ENCODE measurements at places on chromosomes 11 and 22.

DNA sequence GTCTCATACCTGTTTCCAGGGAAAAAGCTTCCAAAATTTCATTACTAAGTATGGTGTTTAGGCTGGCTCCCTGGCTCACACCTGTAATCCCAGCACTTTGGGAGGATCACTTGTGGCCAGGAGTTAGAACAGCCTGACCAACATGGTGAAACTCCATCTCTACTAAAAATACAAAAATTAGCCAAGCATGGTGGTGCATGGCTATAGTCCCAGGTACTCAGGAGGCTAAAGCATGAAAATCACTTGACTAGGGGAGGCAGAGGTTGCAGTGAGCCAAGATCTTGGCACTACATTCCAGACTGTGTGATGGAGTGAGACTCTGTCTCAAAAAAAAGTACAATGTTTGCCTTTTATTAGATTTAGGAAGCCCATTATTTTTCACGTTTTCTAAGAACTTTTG is 331.5 kb upstream of the CCDC90B start:
- no peak for DNase-seq

- DNase-seq = no peak
These were observed 49.9 kb upstream of the LDLRAD3 start for GRCh38 chr11:35893796-35894475.

GRCh38 chr11:8366316-8366715 is 102.6 kb upstream of the LMO1 start:
- no peak for DNase-seq

DNA sequence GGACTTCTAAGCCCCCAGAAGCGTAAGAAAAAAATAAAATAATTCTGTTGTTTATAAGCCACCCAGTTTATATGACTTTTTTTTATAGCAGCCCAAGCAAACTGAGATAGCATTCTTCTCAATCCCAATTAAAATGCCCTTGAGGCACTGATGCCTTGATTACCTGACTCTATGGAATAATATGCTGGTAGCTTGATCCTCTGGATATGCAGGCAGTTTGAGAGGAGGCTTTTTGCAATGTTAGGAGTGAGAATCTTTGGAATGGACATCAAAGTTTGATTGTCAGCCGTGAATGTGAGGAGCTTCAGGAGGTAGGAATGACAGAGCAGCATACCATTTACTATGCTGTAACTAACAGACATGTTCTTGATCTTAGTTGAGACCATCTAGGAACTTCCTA is 275.6 kb downstream of the AASDHPPT start:
- no peak for DNase-seq

Measured in sciatic nerve (tissue), 2 donors.